ENCODE measurements at places on chromosomes 13 and 19. TPM values are rescaled to one million over a fixed set of nuclear protein-coding genes. Genes with fewer than 3 reads are reported as not detected.

DNA sequence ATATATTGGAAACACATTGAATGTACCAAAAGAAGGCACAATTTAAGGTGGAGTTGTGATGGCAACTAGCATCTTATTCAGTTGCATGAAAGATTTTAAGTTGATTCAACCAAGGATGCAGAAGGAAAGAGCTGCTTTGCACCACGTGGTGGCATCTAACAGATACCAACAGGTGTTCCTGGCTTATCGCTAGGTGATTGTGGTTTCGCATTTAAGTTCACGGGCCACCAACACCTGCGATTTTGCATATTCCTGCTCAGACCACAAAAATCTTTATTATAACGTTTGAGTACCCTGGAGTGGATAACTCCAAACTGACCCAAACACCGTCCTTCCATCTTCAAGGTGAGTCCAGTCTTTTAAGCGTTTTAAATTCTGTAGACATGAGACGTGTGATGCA lies 45.3 kb downstream of the RGCC start:
- DNase-seq = no peak

HSD11B1L gene
- total RNA-seq = 3.8 TPM

ZNF586 gene
- 11.7 TPM for total RNA-seq

DNA sequence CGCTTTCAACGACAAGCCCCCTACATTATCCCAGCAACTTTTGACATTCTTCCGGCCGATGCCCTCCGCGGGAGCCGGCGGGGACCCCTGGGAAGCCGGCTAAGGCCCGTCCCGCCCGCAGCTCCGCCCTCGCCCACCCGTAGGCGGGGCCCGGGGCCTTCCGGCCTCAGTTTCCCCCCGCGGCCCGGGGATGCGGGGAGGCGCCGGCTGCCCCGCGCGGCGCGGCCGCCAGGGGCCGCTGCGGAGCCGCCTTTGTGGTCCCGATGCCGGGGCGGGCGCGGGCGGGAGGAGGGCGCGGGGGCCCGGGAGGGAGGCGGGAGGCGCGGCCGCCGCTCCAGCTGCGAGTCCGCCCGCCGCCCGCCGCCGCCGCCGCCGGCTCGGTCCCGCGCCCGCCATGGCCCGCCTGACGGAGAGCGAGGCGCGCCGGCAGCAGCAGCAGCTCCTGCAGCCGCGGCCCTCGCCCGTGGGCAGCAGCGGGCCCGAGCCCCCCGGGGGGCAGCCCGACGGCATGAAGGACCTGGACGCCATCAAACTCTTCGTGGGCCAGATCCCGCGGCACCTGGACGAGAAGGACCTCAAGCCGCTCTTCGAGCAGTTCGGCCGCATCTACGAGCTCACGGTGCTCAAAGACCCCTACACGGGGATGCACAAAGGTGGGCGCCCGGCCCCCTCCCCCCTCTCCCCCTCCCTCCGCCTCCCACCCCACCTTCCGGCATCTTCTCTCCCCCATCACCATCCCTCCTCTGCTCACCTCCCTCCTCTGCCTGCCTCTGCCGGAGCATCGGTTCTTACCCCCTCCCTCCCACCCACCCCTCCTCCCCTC lies at the start of gene CELF5:
CELF5 (plus strand) TSS at position 316 of the 823 bp plus-strand sequence; CDS start at position 395, 79 bp downstream.
- peak; percentile 61 for DNase-seq

SNRPA gene
- total RNA-seq = 241 TPM

- no peak for DNase-seq
Observed at GRCh38 chr13:24247016-24247415, 62.4 kb upstream of the C1QTNF9 start.

- no peak for DNase-seq
Observed at GRCh38 chr19:53086949-53087348, 16.3 kb downstream of the ZNF160 start.

DNA sequence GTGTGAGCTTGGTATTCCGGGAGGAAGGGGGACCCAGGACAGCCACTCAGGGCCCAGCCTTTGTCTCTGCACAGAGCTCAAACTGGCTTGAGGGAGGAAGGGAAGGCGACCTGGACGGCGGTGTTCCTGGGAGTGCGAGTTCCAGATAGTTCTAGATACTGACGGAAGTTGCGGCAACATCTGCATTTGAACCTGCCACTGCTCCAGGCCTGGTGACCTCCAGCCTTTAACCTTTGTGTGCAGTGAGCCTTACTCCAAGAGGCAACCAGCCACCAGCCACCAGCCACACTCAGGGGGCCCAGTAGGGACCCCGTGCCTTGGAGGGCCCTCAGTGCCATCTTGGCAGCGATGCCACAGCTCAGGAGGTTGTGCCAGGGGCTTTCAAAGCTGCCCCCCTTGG lies 15.5 kb upstream of the ZBTB7A start:
- DNase-seq = no peak

DNA sequence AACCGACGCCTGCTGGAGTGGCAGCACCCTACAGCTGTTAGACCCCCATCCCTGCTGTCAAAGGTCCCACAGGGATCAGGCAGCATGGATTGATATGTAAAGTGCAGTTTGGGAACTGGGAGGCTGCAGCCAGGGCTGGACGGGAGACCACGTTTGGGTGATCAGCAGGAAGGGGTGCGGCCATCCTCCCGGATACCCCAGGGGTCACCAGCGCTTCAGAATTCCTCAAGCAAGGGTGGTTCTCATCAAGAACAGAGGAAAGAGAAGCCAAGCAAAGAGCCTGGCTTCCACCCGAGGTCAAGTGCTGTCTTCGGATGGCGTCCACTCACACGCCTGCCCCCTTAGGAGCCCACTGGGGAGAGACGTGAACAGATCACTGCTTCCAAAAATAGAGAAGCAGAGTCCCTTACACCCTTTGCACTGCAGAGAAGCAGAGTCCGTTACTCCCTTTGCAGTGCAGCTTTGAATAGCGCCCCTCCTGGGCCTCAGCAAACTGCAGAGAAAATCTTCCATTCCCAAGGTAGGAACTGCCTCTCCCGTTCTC lies 35.5 kb downstream of the DHRS12 start:
- DNase-seq = no peak

CCL25 gene
- not detected for total RNA-seq

DNA sequence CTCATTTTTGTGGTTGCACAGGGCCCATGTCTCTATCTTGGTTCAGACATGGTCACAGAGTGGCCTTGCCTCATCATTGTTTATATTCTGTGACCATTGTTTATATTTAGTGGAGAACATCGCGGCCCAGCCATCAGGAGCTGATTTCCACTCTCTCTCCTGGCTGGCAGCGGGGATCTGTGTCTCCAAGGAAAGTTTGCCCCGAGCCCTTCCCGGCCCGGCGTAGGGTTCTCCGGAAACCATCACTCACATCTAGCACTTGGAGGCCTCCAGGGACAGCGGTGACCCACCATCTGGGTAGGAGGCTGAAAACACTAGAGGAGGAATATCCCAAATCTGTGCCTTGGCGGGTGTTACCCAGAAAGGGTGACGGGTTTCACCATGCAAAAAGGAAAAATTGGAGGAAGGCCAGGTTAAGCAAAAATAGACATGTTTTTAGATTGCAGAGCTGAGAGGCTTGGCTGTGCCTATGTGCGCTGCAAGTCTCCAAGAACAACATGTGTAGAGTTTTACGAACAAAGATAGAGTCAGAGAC lies 726 bp upstream of the ZNF358 start:
- no peak for DNase-seq

- no peak for DNase-seq
Observed at GRCh38 chr13:100773923-100774663, 99.5 kb upstream of the TMTC4 start.

CAB39L gene
- total RNA-seq = 5.6 TPM

SIGLEC6 gene
- total RNA-seq = not detected

DCLK1 gene
- total RNA-seq = not detected

DNA sequence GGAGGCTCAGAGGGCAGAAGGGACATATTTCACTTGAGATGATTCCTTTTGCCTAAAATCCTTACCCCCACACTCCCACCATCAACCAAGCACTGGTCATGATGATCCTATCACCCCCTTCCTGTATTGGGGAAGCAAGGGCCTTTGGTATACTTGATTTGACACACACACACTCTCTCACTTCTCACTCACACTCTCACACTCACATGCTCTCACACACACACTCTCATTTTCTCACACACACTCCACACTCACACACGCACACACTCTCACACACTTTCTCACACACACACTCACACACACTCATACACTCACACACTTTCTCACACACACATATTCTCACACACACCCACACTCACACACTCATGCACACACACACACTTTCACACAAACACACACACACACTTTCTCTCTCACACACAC lies 8.6 kb downstream of the RGCC start:
- DNase-seq = no peak

DNA sequence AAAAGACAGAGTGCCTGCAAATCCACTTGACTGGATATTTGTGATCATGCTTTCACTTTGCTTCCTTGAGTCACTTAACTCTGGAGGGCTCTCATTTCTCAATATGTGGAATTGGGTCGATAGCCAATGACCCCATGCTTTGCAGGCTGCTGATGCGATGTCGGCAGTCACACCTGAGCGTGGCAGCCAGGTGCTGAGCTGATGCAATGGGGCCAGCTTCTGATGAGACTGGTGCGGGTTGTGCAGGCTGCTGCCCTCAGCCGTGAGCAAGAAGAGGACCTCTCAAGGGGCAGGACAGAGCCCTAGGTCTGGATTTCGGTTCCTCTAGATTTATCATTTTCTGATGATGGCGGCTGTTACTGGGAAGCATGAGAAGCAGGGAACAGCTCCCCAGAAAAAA lies 334.1 kb downstream of the TEX29 start:
- DNase-seq = no peak

DNA sequence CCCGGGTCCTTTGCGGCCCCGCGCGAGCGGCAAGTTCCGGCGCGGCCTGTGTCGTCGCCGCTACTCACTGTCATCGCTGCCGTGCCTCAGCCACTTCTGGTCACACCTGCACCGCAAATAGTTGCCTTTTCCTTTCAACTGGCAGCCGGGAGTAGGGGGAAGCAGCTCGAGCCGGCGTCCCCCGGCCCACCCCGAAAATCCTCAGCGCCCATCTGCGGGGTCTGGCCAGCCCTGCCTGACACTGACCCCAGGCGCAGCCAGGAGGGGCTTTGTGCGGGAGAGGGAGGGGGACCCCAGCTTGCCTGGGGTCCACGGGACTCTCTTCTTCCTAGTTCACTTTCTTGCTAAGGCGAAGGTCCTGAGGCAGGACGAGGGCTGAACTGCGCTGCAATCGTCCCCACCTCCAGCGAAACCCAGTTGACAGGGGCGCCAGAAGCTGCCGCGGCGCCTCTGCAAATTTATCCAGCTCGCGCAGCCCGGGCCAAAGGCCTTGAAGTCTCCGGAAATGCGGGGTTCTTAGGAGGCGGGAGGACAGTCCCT lies 1.7 kb downstream of the PDX1 start:
- peak; percentile 50 for DNase-seq

GRCh38 chr19:51183629-51184028 lies 41.3 kb upstream of the CD33 start:
- no peak for DNase-seq

NLRP11 gene
- total RNA-seq = not detected

FFAR2 gene
- total RNA-seq = not detected

- no peak for DNase-seq
Observed at GRCh38 chr19:48625891-48626327, 6.6 kb downstream of the SPHK2 start.

ZNF724 gene
- total RNA-seq = 13.6 TPM

DNA sequence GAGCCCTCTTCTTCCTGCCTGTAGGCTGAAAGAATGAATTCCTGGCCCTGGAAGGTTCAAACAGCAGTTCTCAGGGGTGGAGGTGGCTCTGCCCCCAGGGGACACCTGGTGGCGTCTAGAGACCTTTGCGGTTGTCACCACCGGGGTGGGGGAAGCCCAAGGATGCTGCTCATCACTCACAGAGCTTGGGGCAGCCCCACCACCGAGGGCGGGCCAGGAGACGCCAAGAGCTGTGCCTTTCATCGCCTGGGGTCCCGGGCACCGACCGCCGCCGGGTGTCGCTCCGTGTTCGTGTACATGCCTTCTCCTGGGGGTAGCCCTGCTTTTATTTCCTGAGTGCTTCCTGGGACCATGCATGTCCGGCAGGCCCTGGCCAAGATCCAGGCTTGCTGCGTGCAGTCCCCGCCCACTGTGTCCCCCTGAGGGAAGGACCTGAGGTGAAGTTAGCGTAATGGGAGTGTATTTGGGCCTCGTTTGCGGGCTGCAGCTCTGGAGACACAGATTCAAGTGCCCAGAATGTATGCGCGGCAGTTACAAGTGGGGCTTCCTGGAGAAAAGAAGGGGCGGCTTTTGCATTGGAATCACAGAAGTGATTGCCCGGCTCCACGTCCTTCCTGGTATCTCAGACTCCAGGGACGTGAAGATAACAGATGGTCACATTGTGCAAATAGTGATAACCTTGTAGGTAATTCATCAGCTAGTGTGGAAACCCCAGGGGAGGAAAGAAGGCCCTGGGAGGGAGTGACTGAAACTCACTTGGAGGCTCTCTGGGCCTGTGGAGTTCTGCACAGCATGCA lies 7.8 kb downstream of the DOT1L start:
- peak; percentile 92 for DNase-seq

- no peak for DNase-seq
Observed at GRCh38 chr13:101841698-101842097, 389.2 kb downstream of the ITGBL1 start.

RNF225 gene
- total RNA-seq = 0.31 TPM

MCEMP1 gene
- not detected for total RNA-seq

- no peak for DNase-seq
Observed at GRCh38 chr13:107367258-107367657, 799.3 kb upstream of the ARGLU1 start.

DNA sequence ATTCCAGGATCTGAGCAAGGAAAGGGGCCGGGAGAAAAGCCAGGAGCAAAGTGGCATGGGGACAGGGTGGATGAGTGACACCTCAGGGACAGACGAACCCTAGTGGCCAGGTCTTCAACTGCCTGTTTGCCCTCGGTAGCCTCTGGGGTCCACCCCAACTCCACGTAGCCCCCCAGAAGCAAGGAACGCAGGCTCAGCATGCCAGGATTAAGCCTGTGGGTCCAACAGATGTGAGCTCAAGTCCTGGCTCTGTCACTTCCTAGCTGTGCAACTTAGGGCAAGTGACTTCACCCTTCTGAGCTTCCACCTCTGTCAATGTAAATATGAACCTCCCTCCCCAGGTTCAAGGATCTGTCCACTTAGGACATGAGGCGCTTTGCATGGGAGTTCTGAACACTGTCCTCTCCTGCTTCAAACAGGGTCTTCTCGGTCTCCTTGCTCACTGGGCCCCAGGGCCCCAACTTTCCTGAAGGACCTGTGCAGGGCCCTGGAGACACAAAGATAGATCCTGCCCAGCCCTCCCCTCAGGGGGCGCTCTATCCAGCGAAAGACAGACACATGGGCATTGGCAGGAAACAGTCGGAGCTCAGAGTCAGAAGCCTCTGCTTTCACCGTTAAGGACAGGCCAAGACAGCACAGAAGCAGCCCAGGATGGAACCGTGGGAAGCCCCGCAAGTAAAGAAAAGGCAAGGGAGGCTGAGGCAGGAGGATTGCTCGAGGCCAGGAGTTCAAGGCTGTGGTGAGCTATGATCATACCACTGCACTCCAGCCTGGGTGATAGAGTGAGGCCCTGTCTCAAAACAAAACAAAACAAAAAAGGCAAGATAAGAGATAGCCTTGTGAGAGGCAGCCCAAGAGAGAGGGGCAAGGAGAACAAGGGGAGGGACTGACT lies 13.2 kb downstream of the SYDE1 start:
- DNase-seq = no peak

- DNase-seq = no peak
Observed at GRCh38 chr13:44165889-44166496, 207.6 kb upstream of the SERP2 start.

Measured in activated CD4-positive, alpha-beta memory T cell treated with anti-CD3 and anti-CD28 coated beads for 36 hours (primary cell).